CD4-positive, alpha-beta T cell treated with Interferon alpha-2 for 1 hour (primary cell): ENCODE measurements at places on chromosomes 5 and 9.

DNA sequence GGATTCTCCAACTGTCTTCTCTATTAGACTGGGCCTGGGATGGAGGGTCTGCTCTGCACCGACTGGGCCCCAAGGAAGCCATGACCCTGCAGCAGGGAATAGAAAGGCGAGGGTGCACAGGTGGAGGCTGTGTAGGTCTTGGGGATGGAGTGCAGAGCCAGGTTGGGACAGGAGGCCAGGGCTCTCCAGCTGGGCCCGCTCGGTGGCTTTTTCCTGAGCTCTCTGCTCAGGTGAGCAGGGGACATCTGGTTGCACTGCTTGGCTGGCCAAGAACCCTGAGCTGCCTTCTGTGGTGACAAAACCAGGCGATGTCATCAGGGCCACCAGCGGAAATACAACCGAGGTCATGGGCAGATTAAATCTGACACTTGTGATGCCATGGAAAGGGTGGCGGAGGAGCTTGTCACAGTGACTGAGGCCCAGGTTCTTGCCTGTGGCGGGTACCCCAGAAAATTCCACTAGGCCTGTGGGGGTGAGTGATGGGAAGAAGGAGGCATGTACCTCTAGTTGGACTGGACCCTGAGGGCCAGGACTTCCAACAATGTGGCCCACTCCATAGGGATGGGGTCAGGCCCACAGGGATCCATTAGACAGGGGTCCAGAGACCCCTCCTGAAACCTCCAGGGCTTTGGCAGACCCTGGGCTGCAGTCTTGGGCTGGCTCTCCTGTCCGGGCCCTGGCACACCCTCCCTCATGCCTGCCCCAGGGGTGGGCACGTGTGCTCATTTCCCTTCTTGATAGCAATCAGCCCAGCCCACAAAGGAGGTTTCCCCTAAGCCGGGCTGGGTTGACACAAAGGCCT is 4.4 kb upstream of the IL3 start:
- DNase-seq, result peak; percentile 77

DNA sequence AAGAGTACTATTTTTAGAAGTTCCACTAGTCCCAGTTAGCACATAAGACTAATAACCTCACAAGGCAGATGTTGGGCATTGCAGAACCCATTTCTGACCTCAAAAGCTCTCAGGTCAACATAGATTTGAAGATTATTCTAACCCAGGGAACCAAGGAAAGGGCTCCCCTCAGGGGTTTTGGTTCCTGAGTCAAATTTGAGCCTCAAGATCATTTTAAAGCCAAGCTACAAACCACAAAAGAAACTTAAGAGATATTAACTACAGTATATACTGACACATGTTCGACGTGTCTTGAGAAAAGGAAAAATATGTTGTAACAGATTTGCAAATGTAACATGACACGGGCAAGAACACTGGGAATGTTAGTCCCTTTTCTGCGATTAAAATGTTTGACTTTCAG is 88.6 kb downstream of the GNAQ start:
- DNase-seq, result no peak

DNA sequence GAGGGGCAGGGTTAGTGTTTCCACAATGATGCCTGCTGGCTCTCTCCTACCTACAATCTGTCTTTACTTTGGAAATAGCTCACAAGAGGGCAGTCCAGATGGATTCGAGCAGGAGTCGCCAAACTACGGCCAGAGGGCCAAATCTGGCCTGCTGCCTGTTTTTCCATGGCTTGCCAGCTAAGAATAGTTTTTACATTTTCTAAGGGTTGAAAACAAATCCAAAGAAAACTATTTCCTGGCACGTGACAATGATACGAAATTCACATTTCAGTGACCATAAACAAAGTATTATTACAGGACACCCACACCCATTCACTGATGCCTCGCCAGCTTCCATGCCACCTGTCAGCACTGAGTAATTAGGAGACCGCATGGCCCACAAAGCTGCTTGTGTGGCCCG is 162.9 kb upstream of the WWC1 start:
- DNase-seq, result no peak

GRCh38 chr9:36207546-36208012 is 16.9 kb downstream of the CLTA start:
- DNase-seq, result no peak

DNA sequence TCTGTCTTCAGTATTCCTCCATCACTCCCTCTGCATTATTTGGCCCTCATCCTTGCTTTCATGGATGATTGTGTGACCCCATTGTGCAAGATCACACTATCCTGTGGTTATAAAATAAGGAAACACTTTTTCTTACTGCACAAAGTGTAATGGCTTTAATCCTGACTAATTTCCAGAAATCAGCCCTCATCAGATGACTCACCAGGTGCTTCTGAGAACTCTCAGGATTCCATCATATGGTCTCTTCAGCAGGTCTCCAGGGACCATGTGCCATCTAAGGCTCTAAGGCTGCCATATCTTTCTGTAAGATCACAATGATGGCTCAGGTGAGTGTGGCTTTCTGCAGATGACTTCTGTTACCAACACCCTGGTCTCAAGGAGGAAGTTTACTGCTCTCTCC is 27.3 kb upstream of the FER start:
- no peak for DNase-seq

- DNase-seq, result peak; percentile 15
Observed at GRCh38 chr5:131795879-131796792, 681 bp downstream of the FNIP1 start.

- no peak for DNase-seq
Observed at GRCh38 chr9:18343784-18344183, 130.2 kb upstream of the ADAMTSL1 start.

DNA sequence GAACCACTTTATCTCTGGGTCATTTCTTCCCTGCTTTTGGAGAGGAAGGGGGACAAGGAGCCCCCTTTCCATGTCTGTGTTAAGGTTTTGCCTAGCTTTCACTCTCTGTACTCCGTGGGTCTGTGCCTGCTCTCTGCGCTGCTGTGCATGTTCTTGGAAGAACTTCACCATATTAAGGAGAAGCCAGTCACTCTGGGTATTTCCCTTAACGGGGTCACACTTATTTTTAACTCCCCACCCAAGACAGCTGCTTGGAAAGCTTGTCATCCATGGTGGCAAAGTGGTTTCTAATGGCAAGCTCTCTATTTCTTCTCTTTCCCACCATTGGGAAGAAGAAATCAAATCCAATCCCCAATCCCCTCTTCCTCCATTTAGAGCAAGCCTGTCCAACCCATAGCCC is 44.8 kb upstream of the HMHB1 start:
- no peak for DNase-seq

DNA sequence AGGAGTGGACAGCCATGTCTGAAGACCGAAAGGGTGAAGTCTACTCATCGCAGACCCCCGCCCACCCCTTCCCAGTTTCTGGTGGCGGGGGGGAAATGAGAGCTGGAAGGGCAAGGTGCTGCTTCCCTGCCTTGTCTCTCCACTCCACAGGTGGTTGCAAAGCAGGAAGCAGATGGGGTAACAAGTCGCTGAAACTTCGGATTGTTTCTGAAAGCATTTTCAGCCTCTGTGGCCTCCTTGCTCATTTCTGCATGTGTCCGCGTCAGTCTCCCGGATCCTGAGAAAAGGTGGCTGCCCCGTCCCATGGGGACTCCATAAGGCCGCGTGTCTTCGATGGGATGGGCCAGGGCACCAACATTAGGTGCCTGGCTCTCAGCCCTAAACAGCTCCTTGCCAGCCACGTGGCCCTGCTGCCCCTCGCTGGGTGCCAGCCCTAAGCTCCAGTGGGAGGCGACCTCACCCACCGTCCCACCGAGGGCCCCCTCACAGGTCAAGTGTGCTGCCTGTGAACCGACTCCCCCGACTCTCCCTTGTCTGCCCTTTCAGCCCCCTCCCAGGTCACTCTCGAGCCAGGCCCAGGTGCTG is 971 bp downstream of the PHYKPL start:
- no peak for DNase-seq

GRCh38 chr9:93951655-93952118 is 3.5 kb downstream of the BARX1 start:
- no peak for DNase-seq

DNA sequence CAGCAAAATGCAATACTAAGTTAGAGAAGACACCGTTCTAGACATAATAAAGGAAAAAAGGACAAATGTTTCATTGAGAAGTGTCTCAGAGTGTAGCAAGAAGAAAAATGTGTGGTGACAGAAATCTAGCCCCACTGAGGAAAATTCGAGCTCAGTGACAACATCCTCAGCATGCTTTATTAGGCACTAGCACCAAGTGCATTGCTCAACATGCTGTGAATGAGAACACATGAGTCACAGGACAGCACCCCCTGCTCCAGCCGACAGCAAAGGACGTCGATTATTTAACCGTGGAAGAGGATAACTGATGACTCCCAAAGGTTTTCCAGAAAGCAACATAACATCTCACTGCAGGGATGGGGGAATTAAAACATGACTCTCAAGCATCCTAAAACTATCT is 182.7 kb downstream of the GNAQ start:
- DNase-seq, result peak; percentile 32

DNA sequence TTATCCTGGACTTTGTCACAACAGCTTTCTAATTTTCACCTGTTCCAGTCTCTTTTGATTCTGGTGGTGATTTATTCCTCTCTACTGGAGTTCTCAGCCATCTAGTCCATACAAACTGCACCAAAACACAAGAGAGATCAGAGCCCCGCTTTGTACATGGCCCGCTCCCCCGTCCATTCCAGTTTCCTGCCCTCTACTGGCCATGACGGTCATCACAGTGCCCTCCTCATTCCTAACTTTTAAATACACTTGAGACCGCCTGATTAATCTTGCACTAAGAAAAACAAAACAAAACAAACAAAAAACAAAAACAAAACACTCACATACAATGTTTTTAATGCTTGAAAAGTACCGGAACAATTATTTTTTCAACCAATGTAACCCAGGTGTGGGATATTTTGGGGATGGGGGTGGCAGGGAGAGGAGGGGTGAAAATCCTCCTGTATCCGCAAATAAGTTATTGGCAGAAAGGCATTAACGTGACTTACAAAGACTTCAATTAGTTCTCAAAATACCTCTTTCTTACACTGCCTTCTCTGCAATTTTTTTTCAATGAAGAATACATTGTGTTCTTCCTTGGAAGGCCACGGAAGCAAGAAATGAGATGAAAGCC is 84.8 kb upstream of the PAM start:
- no peak for DNase-seq

DNA sequence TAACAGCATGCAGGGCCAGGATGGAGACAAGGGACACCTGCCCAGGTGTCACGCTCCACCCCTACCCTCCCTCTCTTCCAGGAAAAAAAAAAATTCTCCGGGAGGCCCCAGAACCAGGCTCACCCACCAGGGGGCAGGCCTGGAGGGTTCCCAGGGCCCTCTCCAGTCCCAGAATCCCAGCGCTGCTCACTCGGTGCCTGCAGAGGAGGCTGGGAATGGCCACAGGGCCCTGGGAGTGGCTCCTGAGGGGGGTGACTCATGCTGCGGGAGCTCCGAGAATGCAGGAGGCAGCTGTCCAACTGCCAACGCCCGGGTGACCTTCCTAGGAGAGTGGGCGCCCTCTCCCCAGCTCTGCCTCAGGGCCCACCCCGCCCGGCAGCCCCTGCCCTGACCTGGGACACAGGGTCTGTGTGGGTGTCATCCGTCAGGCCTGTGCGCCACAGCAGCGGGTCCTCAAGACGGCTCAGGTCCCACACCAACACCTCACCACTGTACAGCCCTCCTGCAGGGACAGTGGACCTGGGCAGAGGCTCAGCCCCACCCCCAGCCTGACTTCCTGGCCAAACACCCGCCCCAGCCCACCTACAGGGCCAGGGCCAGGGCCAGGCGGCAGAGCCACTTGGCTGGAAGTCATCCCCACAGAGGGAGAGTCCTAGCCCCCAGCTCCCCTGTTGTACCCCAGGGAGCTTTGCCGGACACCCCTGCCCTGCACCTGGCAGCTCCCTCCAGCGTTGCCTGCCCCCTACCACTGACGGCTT is 21.2 kb downstream of the DYNC2I2 start:
- no peak for DNase-seq

DNA sequence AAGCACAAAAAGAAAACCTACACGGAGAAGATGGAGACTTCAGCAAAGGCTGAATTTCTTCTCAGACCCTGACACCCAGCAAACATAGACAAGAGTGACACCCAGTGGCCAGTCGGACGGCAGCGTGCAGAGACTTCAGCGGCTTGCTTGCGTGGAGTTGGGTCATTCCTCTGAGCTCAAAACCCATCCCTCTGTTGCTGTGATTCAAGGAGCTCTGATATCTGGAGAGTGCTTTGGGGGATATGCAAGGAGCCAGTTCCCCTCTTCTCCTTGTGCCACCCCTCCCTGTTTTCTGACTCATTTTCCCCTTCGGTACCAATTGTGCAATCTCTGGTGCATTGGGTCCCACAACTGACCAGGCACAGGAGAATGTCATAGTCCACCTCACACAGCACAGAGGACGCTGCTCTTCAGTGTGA is 27.5 kb downstream of the SH3TC2 start:
- DNase-seq, result peak; percentile 72

- no peak for DNase-seq
Observed at GRCh38 chr5:44246986-44247385, 142.2 kb downstream of the FGF10 start.

- peak; percentile 76 for DNase-seq
Observed at GRCh38 chr9:99057665-99058625, 47.0 kb upstream of the TGFBR1 start.

- DNase-seq, result no peak
Observed at GRCh38 chr5:96470785-96471184, 37.7 kb upstream of the PCSK1 start.

DNA sequence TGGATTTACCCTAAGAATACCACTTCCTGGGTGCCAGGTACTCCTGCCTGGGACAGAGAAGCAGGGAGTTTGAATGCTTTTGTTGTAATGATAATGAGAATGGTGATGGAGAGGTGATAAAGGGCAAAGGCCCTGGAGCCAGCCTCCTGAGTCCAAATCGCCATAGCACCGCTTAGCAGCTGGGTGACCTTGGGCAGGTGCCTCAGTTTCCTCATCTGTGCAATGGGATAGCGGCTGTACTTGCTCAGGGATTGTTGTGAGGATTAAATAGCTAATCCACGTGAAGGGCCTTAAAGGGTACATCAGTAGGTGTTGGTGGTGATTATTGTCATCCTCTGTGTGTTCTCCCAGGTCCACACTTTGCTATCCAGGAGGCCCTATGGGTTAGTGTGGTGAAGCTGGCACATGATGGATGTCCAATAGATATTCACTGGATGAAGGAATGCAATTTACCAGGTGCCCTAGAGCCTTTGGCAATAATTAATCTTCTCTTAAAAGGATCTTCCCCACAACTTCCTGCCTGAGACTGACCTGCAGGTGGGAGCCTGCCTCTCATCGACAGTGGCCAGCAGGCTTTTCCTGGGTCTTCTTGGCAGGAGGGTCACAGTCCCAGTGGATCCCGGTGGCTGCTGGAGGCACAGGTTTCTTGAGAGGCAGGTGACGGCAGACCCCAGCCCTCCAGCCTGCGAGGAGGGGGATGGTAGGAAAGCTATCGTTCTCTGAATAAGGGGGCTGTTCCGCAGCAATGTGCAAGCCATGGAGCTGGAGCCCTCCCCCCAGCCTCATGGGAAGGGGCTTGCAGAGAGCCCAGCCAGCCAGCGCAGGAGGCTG is 160.2 kb downstream of the MACROH2A1 start:
- no peak for DNase-seq

DNA sequence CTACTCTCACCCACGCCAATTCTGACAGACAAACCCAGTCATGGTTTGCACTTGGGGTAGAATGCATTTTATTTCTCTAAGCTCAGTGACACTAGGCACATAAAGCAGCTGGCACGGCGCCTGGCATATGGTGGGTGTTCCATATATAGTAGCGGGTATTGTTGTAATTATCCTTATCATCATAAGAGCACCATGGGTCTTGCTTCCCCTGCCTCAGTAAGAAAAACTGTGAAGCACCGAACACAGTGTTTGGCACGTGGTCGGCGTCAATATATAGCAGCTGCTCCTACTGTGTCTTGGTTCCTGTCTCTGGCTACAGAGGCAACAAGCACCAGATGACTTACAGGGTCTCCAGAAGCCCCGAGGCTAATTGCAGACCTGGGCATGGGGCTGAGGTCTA is 194.1 kb upstream of the PANK3 start:
- no peak for DNase-seq
